ENCODE measurements at places on chromosomes 2 and 18.
A peak's percentile ranks its signal among the peaks of the same experiment; 100 is the strongest.

DNA sequence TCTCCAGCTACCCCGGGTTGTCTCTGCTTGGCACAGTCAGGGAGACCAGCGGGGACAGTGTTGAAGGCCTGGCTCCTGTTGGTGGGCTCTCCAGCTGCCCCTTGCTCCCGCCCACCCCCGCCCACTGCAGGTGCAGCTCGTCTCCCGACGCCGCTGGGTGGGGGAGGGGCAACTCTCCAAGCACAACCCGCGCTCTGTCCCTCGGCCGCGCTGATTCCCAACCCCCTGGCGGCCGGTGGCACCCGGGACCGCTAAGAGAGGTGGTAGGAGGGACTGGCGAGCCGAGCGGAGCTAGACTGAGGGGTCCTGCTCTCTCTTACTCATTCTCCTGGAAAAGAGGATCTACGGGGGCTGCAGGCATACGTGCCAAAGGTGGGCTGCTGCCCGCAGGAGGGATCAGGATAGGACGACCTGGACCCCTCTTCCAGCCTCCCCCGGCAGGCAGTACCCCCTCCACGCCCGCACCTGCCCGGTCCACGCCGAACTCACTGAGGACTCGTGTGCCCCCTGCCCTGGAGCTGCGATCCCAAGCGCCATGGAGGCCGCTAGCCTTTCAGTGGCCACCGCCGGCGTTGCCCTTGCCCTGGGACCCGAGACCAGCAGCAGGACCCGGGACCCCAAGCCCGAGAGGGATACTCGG, 44.5 kb downstream of the DDX18 start:
- no peak for DNase-seq

DNA sequence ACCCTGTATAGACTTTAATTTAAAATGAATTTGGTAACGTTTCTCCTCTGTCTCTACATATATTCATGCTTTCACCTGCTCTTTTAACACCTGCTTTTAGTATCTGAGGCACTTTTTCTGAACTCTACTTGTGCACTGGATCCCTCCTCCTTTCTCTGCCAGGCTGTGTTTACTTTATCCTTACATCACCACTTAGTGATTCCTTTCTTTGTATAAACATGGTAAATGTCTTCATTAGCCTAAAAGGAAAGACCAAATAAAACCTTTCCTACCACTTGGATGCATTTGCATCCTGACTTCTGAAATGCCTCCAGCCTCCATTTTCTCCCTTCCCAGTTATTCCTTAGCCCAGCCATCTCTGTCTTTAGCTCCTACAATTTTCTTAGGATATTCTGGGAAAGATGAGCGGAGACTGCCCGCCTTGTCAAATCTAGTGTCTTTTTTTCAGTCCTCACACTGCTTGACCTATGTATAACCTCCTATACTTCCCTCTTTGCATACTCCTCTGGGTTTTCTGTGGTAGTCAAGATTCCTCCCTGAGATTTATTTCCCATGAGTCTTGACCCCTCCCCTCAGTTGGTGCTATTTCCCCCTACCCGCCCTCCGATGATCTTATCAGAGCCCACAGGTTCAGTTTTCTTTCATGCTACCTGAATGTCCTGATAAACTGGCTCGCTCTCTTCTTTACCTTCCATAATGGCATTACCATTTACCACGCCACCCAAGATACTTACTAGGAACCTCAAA, 44.8 kb downstream of the REL start:
- no peak for DNase-seq

- DNase-seq: no peak
These were observed 186.8 kb downstream of the BCL2 start for GRCh38 chr18:63132819-63133200.

DNA sequence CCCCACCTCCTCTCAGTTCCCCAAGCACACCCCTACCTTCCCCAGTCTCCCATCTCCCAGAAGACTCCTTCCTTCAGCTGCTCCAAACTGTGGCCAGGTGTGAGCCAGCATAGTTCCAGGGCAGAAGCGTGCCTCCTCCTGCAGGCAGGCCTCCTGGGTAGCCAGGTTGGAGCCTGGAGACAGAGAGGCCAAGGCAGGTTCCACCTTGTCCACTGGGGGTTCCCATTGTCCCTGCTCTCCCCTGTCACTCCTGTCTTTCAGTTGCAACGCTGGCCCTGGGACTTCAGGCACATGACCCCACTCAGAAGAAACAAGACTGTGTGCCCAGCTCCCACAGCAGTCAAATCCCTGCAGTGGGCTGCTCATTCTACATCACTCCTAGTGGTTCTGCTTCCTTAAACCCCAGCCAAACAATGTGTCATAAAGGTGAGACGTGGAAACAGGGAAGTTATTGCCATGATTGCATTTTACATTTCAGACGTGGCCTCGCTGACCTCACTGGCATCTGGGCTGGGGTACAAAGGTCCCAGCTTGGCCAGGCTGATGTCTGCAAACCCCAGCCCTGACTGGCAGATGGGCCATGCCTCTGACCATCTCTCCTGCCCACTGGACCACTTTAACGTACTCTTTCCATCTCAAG, 96.5 kb upstream of the BOD1L2 start:
- no peak for DNase-seq

DNA sequence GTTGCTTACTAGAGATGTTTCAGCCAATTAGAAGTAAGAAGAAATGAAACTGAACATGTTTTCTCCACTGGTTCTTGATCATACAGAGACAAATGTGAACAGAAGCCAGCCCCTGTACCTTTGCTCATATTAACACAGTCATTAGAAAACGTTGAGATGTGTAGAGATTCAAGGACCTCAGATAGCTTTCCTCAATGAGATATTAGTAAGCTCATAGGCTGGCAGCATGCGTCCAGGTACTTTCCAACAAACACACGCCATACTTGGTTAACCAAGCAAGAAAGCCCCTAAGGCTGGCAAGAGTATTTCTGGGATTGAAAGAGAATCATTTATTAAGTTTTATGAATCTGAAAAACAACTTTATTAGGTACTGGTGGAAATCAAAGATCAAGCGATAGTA, 37.5 kb downstream of the SLC5A7 start:
- no peak for DNase-seq

DNA sequence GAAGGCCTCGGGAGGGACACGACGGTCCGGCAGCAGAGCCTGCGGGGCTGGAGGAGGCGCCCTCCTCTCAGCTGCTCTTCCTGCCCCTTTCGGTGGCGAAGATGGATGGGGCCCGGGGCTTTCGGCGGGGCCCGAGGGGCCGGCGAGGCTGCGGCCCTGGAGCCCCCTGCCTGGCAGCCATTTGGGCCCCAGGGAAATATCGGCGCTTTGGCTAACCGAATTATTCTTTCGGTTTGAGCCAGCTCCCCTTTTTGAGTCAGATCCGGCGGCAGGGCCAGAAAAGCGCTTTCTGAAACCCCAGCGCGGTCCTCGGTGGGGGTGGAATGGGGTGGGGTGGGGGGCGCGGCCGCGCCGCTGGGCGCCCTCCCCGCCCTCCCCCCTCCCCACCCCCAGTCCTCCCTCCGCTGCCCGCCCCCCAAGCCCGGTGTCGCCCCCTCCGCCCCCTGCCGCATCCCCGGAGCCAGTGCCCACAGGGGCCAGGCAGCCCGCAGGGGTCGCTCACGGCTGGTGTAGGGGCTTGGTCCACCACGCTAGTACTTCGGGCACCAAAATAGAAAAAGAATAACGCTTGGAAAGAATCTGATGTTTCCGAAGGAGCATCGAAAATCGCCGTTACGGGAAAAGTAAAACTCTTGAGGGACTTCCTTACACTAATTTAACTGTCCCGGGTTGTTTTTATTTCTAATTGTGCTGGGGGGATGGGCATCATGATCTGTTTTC, 9.1 kb upstream of the ARID5A start:
- peak; percentile 63 for DNase-seq

- no peak for DNase-seq
These were observed 75.6 kb downstream of the TMEM247 start for GRCh38 chr2:46555011-46555410.

GRCh38 chr2:212282671-212283261, 255.8 kb downstream of the ERBB4 start:
- no peak for DNase-seq

GRCh38 chr2:191041418-191042161, 27.6 kb upstream of the STAT1 start:
- no peak for DNase-seq

GRCh38 chr2:218980735-218981389, 4.1 kb downstream of the FEV start:
- DNase-seq: no peak

DNA sequence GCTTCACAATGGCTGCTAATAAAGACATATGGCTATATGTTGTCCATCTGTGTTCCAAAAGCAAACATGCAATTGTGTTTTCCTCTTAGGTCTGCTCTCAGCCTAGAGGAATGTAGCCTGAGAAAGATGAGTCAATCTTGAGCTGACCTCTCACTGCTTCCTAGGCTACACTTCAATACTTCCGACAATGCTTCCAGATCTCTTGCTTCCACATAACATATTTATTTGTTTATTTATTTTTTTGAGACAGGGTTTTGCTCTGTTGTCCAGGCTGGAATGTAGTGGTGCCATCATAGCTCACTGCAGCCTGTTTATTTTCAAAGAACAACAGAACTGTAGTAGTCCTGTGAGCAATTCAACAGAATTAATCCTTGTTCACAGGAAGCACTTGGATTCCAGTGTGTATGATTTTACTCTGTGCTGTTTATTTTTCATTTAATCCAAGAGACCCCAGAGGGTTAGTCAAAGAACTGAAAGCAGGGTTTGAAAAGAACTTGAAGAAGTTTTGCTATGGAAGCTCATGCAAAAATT, 437.9 kb downstream of the TXNL1 start:
- DNase-seq: no peak

GRCh38 chr2:43376523-43377198, 150.3 kb upstream of the ZFP36L2 start:
- DNase-seq: no peak

GRCh38 chr2:236352761-236353593, 88.8 kb upstream of the ASB18 start:
- DNase-seq: no peak

DNA sequence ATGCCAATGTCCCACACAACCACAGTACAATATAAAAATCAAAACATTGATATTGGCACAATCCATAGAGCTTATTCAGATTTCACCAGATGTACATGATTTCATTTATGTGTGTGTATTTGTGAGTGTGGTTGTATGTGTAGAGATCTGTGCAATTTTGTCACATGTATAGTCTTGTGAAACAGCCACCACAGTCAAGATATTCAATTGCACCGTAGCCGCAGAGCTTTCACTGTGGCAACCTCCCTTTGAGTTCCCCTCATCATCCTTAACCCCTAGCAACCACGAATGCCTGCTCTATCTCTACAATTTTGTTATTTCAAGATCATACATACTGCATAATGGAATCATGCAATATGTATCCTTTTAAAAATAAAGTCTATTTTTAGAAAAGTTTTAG, 391.3 kb downstream of the SETBP1 start:
- no peak for DNase-seq

DNA sequence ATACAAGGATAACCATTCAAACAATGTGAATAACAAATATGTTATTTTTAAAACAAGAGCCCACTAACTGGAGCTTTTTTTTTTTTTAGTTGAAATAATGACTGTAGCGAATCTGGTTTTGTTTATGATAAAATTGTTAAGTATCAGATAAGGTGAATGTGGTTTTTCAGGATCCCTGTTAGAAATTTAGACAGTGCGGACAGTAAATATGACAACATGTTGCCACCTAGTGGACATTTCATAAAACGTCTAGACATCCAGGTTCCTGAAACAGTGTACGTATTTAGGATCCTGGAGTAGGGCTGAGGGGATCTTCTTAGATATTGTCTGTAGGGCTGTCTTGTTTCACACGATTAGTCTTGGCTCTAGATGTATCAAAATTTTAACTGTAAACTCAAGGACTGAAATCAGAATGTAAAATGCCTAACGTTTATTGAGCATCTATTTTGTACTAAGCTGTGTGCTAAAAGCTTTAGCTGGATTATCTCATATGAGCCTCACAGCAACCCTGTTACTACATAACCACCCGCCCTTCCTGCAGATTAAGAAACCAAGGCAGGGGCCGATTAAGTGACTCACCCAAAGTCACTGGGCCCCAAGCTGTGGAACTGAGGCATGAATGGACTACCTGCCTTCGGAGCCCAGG, 23.9 kb upstream of the CCDC68 start:
- no peak for DNase-seq

DNA sequence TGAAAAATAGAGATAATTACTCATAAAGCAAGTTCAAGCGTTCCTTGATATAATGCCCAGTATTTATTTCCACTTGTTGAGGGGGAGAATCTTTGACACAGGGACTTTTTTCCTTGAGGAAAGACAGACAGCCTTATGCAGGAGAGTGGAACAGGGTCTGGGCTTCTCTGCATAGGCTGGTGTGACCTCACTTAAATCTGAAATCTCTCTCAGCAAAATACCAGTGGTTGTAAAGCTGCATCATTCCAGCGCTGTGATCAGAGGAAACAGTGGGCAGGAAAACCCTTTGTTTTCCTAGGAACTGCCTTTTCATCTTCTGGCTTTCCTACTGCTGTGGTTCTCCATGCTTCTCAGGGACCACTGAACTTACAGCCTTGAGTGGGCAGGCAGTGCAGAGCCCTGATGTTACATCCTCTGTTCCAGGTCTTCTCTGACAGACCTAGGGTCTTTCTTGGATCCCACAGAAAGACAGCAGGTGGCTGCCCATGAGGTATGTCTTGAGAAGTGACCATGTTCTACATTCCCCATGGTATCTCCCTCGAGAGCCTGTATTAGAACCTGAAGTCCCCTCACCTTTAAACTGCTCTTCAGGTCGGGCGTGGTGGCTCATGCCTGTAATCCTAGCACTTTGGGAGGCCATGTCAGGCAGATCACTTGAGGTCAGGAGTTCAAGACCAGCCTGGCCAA, 17.6 kb upstream of the MAP4K4 start:
- DNase-seq: no peak

DNA sequence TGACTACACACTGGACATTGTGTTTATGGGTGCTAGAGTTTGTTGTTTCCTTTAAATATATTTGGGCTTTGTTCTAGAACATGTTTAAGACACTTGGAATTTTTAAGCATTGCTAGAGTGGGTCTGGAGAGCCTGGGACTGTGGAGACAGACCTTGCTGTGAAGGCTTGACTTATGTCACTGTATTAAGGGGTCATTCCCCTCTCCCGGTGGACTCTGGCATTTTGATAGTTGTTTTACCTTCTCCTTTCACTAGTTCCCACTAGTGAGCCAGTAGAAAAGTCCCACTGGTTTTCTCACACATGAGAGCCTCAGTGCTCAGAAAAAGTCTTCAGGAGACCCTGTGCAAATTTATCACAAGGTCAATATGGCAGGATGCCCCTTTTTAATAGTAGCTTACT, 18.6 kb downstream of the ADNP2 start:
- DNase-seq: no peak

DNA sequence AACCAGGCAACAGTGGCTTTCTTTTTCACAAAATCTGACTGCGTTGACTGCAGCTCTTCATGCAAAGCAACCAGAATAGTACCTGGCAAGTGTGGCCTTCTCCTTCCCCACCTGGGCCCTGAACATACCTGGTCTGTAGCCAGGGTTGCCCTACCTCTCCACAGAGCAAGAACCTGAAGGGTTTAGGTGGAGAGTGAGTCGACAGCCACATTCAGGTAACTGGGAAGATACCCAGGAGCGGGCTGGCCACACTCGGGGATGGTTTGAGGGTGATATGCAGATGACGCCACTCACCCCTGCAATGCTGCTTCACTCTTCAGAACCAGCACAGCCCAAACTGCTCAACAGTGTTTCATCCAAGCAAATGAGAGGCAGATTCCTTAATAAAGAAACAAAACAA, 117.3 kb downstream of the TTC32 start:
- DNase-seq: no peak

GRCh38 chr18:35343488-35343935, 708 bp downstream of the ZNF24 start:
- no peak for DNase-seq

GRCh38 chr2:235893129-235893698, 275.0 kb downstream of the GBX2 start:
- no peak for DNase-seq
